ENCODE measurements at places on chromosomes 2 and 18.

DNA sequence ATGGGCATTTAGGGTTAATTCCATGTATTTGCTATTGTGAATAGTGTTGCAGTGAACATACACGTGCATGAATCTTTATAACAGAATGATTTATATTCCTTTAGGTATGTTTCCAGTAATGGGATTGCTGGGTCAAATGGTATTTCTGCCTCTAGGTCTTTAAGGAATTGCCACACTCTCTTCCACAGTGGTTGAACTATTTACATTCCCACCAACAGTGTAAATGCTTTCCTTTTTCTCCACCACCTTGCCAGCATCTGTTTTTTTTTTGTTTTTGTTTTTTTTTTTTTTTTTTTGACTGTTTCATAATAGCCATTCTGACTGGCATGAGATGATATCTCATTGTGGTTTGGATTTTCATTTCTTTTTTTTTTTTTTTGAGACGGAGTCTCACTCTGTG is 62.4 kb downstream of the GTF3C3 start:
- DNase-seq: no peak

GRCh38 chr2:158482594-158482993 is 25.8 kb downstream of the PKP4 start:
- no peak for DNase-seq

GRCh38 chr2:231373184-231373583 is 22.3 kb upstream of the B3GNT7 start:
- DNase-seq: no peak

- no peak for DNase-seq
Observed at GRCh38 chr2:227134591-227134990, 29.4 kb downstream of the COL4A4 start.

DNA sequence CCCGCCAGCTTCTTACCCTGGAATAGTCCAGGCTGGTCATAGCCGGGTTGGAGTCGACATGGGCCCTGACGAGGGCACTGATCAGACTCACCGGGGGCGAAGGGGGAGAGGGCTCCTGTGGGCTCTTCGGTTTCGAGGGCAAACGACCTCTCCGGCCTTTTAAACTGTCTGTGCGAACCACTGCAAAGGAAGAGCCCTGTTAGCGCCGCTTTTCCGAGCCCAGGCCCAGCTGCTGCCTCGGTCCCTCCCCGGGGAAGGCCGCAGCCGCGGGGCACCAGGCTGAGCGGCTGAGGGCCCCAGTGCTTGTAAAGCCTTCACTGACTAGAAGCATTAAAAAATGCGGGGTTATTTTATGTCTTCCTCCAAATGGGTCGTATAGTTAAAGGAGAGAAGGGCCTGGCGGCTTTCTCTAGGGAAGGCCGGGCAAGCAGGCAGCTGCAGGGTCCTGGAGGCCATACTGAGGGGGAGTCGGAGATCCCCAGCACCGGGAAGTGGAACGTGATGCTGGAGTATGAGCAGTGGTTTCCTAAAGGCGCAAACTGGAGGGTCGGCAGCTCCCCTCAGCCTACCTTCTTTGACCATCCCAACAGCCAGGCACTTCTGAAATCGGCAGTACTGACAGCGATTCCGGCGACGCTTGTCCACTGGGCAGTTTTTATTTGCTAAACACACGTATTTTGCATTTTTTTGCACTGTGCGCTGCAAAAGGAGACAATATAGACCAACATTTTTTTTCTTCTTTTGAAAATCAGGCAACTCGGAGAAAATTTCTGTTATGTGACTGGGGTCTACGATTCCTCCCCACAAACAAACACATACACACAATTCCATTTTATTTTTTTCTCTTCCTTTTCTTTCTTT is 4.5 kb downstream of the NR4A2 start:
- DNase-seq: no peak

GRCh38 chr2:217167531-217167930 is 307.7 kb upstream of the TNP1 start:
- DNase-seq: no peak

DNA sequence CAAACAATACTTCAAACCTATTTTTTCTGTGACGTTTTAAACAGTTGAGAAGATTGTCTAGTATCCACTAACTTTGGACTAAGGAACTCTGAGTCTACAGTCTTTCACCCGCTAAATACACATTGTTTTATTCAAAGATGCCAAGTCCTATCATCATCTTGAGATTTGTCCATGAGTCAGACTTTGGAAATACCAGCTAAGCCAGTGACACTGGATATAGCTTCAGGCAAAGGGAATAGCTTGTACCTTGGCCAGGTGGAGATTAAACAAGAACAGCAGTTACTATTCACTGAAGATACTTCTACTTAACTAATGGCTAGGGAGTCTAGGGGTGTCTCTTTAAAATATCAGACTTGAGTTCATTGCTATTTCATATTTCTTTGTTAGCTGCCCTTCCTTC is 137.5 kb downstream of the COMMD1 start:
- DNase-seq: no peak

GRCh38 chr2:84972932-84973331 is 2.0 kb downstream of the KCMF1 start:
- no peak for DNase-seq

GRCh38 chr2:219919506-219919905 is 292.1 kb downstream of the SLC4A3 start:
- no peak for DNase-seq

GRCh38 chr18:27921904-27922751 is 254.8 kb downstream of the CDH2 start:
- DNase-seq: no peak

- no peak for DNase-seq
Observed at GRCh38 chr2:169160926-169161481, 91.6 kb downstream of the DHRS9 start.

GRCh38 chr2:148716378-148716920 is 71.9 kb downstream of the EPC2 start:
- DNase-seq: no peak

DNA sequence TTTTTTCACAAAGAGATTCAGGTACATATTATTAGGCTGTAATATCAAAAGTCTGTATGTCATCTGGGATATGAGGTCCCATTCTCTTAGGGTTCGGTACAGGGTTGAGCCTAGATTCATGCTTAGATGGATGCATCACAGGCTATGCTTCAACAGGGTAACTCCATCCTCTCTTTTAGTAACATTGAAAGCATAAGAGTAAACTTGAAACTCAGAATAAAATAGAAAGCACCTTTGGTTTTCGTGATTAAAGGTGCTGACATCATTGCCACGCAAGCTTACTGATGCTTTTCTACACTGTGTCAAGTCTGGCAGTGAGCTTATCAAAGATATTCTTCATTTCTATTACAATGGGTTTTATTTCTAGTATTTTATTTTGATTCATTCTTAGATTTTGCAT is 419.1 kb upstream of the DSEL start:
- no peak for DNase-seq

- DNase-seq: no peak
Observed at GRCh38 chr2:55391615-55392242, 27.9 kb downstream of the CCDC88A start.

Data from effector memory CD4-positive, alpha-beta T cell (primary cell).